ENCODE measurements at places on chromosomes 16 and 17.

- no peak for DNase-seq
These were observed 18.0 kb downstream of the CSNK1D start for GRCh38 chr17:82255402-82255972.

DNA sequence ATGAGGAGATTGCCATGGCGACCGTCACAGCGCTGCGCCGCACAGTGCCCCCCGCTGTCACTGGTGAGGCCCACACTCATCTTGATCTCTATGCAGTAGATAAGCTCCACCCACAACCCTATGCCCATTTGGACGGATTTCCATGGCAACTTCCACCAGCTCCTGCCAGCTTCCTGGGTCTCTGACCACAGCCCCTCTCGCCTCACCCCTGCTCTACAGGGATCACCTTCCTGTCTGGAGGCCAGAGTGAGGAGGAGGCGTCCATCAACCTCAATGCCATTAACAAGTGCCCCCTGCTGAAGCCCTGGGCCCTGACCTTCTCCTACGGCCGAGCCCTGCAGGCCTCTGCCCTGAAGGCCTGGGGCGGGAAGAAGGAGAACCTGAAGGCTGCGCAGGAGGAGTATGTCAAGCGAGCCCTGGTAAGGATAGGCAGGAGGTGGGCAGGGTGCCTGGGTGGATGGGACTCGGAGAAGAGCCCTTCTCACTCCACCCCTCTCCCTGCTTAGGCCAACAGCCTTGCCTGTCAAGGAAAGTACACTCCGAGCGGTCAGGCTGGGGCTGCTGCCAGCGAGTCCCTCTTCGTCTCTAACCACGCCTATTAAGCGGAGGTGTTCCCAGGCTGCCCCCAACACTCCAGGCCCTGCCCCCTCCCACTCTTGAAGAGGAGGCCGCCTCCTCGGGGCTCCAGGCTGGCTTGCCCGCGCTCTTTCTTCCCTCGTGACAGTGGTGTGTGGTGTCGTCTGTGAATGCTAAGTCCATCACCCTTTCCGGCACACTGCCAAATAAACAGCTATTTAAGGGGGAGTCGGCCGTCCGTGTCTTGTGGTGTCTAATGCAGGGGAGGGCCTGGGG, 4.3 kb downstream of the ALDOA start:
- no peak for DNase-seq

DNA sequence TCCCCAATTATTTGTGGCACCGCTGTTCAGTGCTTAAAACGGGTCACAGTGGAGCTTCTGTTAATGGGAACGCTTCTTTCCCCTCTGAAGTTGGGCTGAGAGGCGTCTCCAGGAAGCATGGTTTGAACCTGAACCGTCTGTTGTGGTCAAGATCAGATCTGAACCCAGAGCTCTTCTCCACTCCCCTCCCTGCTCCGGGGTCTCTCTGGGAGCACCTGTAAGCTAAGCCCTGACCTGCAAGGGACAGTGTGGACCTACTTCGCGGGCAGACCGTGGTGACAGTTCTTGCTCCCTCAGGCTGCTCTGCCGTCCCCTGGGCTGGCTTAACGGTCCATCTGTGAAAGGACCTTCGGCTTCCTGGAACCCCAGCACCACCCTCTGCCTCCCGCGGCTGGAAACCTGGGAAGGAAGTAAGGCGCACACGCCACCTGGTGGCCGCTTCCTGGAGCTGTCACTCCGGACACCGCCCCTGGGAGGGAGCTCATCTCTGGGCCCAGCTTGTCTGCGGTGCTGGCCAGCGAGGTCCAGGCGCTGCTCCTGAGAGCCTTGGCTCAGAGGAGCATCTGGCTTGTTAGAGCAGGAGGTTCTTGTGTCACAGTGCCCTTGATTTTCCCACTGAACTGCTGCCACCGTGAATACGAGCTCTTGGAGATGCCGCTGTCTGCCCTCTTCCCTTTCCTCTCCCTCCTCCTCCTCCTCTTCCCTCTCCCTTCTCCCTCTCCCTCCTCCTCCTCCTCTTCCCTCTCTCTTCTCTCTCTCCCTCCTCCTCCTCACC, 518.5 kb upstream of the EEF2KMT start:
- DNase-seq: peak; percentile 4

DNA sequence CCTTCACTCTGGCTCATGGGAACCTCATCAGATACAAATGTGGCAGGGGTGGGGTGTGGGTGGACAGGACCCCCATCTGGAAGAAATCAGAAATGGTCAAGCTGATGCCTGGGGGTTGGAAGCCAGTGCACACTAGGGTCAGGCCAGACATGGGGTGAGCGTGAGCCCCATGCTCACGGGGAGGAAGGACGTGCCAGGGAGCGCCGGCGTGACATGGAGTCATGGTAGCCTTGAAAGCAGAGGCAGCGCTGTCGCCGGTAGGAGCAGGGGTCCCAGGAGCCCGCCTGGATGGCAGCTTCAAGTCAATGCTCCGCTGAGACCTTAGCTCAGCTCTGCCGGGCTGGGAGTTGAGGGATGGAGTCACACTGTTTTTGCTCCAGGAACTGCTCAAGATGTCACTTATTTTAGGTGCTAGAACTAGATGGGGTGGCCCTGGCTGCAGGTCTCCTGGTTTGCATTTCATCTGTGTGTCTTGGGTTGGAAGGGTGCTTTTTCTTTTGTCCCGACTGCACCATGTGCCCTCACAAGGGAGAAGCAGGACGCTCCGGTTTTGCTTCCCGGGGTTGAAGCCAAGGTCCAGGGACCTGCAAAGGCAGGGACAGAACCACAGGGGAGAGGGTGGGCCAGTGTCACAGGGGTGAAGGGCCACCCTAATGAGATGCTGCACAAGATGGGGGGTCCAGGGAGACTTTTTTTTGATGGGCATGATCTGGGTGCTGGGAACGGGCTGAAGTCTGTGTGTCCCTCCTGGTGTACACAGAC, 51.4 kb downstream of the USP22 start:
- DNase-seq: no peak

DNA sequence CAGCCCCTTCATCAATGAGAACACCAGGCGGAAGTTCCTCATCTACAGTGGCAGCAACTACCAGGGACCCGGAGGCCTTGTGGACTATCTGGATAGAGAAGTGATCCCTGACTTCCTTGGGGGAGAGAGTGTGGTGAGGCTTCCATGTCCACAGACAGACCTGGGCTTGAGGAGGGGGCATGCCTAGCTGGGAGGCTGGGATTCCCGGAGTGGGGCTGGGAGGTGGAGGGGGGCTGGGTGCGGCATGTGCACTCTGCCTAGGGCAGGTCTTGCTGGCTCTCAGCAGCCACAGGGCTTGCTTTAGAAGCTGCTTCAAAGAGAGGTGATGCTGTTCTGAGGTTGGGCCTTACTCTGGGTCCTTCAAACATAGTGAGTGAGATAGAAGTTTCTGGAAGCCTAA, 27.8 kb downstream of the NAGPA start:
- no peak for DNase-seq

- no peak for DNase-seq
These were observed 35.4 kb downstream of the GINS2 start for GRCh38 chr16:85653290-85653891.

DNA sequence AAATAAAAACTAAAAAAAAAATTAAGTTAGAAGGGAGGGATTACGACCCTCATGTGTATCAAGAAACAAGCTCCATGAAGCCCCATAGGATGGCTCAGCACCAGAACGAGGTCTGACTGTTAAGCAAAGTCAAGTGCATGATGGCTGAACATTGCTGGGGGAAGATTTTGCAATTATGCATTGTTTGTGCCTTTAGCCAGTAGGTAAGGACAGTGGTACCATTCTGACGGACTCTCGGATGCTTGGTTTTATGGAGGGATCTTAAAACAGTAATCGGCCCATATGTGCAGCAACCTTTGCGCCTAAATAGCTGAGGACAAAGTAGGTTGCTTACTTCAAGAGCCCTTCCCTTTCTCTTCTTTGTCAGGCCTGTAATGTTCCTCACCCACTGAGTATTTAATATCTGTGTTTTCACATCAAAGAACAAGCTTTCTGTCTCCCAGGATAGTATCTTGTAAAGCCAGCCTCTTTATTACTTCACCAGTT, 186.0 kb downstream of the WWOX start:
- no peak for DNase-seq

DNA sequence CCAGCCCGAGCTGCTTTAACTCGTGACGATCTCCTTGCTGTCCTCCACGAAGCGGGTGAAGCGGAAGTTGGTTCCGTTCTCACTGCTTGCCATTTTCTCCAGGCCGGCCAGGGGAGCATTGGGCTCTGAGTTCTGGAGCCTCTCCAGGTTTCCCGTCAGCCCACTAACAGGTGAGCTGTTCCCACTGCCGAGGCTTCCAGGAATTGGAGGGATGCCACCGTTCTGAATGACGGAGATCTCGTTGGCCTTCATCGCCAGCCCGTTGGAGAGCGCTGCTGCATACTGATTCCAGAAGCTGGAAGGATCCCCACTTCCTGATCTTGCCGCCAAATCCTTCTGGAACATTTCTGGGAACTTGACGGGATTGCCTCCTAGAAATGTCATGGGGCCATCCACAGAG, 14.0 kb downstream of the SALL1 start:
- DNase-seq: no peak

GRCh38 chr16:66701026-66701425, 4.5 kb upstream of the CMTM4 start:
- no peak for DNase-seq

DNA sequence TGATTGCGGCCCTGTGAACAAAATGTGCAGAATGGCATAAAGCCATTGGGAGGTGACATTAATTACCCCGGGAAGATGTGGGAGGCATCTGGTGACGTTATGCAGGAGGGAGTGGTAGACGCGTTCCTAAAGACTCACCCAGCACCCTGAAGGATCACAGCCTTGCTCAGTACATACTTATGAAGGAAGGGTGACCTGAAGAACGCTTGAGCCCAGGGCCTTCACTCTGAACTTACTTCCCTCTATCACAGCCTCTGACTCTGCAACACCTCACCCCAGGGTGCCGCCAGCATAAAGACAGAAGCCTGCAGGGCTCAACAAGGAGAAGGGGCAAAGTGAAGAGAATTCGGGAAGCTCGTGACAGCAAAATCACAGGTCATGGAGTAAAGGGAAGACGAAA, 9.4 kb downstream of the MFSD6L start:
- no peak for DNase-seq

GRCh38 chr17:34755981-34756636, 176.7 kb downstream of the TMEM132E start:
- DNase-seq: no peak

DNA sequence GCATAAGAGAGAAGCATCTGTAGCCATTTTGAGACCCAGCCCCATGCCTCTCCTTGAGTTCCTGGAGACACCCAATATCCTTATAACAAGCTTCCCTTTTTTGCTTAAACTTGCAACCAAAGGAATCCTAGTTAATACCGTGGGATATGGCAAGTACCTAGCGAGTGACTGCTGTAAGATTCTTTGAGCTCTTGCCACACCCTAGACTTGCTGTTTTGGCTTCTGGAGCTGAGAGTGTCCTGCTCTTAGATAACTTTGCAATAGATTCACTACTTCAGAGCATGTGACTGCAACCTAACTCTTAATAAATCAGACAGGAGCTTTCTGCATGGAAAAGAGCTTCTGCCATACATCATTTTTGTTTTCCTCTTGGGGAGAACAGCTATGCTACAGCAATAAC, 58.3 kb downstream of the AKAP1 start:
- no peak for DNase-seq

DNA sequence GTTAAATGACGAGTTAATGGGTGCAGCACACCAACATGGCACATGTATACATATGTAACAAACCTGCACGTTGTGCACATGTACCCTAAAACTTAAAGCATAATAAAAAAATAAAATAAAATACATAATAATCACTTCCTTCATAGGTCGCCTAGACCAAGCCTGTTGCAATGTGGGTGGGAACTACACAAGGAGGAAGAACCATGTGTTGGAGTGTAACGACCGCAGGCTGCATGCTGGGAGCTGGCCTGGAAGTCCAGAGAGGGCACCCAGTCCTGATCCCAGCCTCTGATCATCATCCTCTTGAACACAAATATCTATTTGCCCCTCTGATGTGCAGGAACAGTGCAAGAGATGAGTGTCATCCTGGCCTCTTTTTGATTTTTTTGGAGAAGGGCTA, 224.7 kb upstream of the ASIC2 start:
- no peak for DNase-seq

DNA sequence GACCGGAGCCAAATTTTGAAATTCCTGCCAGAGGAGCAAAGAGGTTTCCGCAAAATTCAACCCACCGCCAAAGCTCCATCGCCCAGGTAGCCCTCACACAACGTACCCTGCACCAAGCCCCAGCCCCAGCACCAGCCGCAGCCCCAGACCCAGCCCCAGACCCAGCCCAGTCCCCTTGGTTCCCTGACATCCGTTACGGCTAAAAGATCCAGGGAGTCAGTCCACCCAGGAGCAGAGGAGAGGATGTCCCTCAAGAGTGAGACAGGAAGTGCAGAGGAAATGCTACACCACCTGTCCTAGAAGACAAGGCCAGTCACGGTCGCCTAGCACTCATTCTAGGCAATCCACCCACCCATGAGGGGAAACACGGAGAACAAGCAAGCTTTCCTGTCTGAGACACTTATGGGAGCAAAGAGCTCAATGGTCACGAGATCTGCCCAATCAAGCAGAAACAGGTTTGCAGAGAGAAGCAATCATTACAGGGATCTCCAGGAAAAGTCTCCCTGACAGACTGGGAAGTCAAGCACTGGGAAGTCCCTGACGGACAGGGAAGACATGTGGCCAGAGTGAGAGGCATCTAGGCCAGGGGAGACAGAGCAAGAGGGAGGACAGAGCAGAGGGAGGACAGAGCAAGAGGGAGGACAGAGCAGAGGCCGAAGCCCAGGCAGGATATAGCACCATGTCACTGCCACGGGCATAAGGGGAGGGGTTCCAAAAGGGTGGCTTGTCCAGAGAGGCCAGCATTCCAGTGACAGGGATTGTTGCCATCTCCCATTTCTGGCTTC, 15.0 kb upstream of the KCNJ18 start:
- no peak for DNase-seq

DNA sequence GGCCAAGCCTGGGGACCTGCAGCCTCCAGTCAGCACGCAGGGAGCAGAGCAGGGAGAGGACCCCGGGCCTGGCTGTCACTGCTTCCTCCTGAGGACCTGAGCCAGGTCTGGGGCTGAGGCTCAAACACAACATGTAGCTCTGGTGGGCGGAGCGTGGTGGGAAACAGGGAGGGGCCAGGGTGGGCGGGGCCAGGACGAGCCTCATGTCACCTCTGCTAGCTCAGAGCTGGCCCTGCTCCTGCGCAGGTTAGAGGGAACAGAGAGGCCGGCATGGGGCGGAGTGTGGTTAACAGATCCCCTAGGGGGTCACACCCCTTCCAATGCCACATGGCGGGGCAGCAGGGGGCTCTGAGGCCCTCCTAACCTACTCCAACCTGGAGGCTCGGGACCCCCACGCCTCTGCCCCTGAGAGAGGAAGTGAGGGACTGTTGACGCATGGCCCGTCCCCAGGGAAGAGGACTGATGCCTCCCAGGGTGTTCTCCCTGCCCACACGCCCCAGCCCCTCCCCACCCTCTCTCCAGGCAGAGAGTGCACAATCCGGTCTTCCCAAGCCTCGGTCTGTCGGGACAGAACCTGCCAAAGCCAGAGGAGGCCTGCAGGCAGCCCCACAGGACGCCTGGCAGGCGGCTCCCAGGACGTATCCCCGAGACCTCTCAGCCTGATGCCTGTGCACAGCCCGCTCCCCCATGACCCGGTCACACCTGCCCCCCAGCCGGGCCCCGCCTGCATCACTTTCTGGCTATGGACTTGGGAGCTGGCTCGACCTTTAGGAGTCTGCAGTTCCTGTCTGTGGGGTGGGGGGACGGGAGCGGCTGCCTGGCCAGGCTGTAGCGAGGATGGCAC, 15.2 kb downstream of the PIEZO1 start:
- DNase-seq: peak; percentile 65

- DNase-seq: no peak
These were observed 54.6 kb upstream of the DOC2B start for GRCh38 chr17:235831-236640.

- DNase-seq: no peak
These were observed 35.7 kb downstream of the MYO15A start for GRCh38 chr17:18144261-18144660.

Measured in HAP-1 (cell line).